ENCODE measurements at places on chromosomes 4 and X.
A peak's percentile ranks its signal among the peaks of the same experiment; 100 is the strongest.

DNA sequence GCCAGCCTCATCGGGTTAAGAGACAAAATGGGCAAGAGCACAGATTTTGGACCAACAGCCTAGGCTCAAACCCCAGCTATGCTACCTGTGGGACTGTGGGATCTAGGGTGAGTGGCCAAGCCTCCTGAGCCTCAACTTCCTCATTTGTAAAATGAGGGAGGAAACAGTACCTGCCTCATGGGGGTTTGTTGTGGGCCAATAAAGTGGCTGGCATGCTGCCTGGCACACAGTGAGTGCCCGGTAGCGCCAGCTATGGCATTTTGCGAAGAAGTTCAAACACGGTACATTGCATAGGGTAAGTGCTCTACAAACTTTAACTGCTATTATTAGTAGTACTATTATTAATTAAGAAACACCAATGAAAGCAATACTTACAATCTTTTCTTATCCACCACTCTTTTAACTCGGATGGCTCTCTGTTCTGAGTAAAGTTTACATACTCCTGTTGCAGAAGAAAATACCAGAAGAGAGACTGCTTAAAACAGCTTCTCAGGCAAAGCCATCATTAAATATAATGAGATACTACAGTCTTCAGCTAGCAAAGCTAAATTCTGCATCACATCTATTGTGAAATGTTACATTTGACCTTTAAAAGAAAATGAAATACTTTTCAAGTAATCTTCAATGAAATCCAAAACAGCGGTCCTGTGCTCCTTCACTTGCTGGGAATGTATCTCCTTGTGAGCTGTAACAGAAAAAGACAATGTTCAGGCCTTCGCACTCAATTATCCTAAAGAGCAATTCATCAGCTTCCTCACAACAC, 70.1 kb downstream of the NSG1 start:
- DNase-seq, result no peak

- no peak for DNase-seq
Observed at GRCh38 chr4:106907216-106907615, 128.9 kb downstream of the DKK2 start.

DNA sequence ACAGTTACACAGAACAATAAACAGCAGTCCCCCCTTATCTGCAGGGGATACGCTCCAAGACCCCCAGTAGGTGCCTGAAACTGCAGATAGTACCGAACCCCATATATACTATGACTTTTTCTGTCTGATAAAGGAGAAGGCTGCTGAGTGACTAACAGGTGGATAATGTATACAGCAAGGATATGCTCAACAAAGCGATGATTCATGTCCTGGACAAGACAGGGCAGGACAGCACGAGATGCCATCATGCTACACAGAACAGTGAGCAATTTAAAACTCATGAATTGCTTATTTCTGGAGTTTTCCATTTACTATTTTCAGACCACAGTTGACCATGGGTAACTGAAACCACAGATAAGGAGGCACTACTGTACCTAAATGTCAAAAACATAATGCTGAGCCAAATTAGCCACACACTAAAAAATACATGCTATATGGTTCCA, 76.1 kb downstream of the MANBA start:
- peak; percentile 16 for DNase-seq

GRCh38 chrX:73214426-73215094, at the start of gene NAP1L2:
Gene NAP1L2, minus strand, starts transcription at chrX:73214851. Its CDS starts 359 bp downstream, at chrX:73214492.
- no peak for DNase-seq

DNA sequence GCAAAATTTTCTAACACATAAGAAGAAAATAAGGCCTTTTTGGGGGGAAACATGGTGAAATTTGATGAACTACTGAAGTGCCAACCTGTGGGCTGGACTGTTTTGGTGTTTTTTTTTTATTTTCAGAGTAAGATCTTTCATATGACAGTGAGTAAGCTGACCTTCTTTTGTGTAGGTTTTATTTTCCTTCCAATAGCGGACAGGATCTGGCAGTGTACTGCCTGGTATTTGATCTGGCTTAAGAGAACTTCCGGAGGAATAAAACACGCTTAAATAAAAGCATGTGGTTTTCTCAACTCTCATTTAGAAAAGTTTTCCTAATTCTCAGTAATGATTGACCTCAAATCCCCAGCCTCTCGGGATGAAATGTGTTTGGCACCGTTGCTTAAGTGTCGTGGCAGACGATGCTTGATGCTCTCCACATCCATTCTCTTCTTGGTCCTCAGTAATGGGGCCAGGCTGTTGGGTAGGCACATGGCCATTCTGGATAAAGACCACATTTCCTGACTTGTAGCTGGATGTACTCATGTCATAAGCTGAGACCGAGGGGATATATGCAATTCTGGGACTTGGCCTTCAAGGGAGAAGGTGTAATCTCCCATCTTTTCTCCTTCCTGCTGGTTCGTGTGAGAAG, 65.6 kb upstream of the PDLIM3 start:
- DNase-seq, result no peak

GRCh38 chr4:98744372-98745150, 86.2 kb upstream of the TSPAN5 start:
- no peak for DNase-seq

DNA sequence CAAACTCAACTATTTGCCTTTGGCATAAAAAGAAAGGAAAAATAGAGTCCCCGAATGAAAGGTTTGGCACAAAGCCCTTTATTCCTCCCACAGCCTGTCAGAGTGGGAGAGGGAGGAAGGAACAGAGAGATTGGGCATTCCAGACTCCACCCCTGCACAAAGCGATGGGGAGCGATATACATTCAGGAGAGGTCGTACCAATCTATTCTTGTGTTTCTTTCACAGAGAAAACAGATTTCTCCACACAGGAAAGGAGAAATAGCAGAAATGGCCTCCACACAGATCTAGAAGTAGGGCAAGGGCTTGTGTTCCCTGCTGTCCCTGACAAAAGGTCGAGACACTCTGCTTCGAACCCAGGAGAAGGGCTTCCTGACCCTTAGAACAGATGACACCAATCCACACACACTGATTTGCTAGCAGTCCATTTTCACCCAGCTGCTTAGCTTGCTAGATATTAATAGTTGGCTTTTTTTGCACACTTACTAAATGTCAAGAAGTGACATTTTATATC, 197.4 kb downstream of the MAML3 start:
- no peak for DNase-seq

Measured in HCT116 (cell line).